ENCODE measurements at places on chromosomes 16 and 17.

GRCh38 chr16:57394444-57394843 is 10.1 kb upstream of the CCL17 start:
- no peak for DNase-seq

- DNase-seq, result no peak
These were observed 88.5 kb downstream of the NPIPB11 start for GRCh38 chr16:29318037-29318436.

GRCh38 chr17:72602517-72603419 is 481.9 kb downstream of the SOX9 start:
- no peak for DNase-seq

- DNase-seq, result no peak
These were observed 9.8 kb upstream of the MYO18A start for GRCh38 chr17:29190039-29190438.

GRCh38 chr16:58024486-58025350 is 836 bp upstream of the MMP15 start:
- no peak for DNase-seq
